Activated CD8-positive, alpha-beta memory T cell treated with anti-CD3 and anti-CD28 coated beads for 1 hour (primary cell): ENCODE measurements at places on chromosomes 3 and 15.

DNA sequence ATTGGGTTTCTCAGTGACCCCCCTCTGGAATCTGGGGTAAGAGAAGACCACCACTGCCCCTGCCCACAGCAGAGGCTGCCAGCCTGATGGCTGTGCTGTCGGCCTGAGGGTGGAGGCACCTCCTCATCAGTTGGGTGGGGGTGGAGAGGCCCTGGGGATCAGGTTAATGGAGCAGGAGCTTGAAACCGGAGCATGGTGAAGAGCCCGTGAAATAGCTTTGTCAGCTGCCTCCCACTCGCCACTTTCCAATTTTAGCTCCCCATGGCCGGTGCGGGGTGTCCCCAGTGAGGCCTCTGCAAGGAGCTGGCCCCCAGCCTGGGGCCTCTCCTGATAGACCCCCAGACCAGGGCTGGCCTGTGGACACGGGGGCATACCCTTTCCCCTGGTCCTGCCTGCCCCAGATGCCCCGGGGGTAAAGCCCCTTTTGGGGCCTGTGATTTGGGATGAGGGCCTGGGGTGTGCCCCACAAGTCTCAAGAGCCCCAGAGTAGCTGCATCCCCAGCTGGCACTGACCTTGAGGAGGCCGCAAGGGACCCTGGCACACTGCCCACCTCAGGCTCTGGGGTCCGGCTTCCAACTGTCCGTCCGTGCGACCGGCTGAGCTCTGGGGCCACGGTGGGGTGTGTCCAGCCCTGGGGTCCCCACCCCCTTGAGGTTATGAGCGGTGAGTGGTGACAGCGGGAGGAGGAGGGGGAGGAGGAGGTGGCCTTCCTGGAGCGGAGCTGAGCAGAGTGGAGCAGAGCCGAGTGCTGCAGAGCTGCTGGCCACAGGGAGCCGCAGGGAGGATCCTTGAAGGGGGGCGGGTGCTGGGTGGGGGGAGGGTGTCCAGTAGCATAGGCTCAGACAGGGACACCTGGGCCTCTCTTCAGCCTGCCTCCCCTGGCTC is at the start of gene HHATL:
Gene HHATL (minus strand): TSS at position 733 of the 886 bp plus-strand sequence. CDS start 1,972 bp downstream, outside the sequence.
- DNase-seq: no peak

DNA sequence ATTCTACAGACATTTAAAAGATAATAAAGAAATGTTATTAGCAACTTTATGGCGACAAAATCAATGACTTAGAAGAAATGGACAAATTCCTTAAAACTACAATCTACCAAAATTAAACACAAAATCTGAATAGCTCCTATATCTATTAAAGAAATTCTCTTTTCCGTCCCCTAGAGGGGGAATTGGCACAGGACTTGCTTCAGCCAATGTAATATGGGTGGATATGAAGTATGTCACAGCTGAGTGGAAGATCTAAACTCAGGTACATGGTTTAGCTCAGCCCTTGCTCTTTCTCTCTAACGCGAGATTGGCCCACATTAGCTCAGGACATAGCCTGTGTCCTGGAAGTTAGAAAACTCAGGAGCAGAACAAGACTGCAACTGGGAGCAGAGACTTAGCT is 79.3 kb downstream of the DNAH12 start:
- no peak for DNase-seq

DNA sequence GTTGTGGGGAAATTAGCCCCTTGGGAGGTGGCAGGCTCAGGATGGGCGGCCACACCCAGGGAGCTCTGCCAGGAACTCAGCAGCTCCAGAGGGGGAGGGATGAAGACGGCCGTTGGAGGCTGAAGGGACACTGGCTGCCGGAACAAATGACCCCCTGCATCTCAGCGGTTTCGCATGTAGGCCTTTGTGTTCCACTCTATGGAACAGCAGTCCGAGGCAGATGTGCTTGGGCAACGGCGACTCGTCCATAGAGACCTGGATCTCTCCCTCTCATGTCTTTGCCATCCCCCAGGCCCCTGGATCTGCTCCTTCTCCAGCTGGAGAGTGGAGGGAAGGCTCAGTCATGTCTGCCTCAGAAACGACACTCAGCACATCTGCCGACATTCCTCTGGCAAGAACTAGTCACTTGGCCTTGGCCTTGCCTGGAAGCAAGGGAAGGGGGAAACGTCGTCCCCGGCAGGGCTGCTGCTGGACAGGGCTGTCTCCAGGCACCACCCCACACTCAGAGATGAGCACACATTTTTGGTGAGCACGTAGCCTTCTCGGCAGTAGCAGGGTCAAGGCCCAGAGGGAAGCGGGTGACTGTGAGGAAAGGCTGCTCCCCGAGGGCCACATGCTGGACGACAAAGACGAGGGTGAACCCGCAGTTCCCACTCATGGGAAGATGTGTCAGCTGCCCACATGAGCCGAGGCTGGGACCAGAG is 83.8 kb downstream of the ASB7 start:
- DNase-seq: no peak

- DNase-seq: no peak
Measured at GRCh38 chr3:37779289-37780152, 82.2 kb upstream of the CTDSPL start.

DNA sequence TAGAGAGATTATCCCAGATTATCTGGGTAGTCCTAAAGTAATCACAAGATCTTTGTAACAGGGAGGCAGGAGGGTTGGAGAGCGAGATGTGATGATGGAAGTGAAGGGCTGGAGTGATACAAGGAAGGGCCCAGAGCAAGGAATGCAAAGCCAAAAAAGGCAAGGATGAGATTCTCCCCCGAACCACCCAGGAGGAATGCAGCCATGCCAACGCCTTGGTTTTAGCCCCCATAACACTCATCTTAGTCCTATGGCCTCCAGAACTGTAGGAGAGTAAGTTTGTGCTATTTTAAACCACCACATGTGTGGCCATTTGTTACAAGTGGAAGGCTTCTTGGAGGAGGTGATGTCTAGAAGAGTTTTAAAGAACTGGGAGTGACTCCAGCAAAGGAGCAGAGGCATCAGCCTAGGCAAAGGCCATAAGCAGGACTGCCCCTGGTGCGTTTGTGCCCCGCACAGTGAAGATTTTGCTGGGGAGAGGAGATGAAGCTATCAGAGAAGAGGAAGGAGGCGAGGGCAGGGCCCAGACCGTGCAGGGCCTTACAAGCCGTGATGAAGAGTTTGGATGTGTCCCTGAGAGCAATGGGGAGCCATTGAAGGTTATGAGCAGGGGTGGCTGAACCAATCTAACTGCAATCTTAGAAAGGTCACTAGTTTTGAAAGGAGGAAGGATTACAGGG is 25.3 kb upstream of the CORO2B start:
- DNase-seq: no peak

DNA sequence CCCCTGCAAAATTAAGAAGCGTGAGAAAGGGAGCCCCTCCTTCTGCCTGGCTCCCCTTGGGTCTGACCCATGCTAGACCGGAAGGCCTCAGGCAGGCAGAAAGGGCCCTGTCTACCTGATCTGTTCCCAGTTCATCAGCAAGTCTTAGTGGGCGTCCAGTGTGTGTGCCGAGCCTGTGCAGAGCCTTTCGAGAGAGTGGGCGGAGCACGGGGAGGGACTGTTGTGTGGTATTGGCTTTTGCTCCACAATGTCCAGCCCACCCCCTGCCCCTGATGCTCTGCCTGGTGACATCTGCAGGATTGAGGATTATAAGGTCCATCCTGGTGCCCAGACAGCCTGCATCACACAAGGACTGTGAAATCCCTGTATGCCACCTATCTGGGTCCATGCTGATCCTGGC is 82.9 kb downstream of the CHDH start:
- DNase-seq: no peak

DNA sequence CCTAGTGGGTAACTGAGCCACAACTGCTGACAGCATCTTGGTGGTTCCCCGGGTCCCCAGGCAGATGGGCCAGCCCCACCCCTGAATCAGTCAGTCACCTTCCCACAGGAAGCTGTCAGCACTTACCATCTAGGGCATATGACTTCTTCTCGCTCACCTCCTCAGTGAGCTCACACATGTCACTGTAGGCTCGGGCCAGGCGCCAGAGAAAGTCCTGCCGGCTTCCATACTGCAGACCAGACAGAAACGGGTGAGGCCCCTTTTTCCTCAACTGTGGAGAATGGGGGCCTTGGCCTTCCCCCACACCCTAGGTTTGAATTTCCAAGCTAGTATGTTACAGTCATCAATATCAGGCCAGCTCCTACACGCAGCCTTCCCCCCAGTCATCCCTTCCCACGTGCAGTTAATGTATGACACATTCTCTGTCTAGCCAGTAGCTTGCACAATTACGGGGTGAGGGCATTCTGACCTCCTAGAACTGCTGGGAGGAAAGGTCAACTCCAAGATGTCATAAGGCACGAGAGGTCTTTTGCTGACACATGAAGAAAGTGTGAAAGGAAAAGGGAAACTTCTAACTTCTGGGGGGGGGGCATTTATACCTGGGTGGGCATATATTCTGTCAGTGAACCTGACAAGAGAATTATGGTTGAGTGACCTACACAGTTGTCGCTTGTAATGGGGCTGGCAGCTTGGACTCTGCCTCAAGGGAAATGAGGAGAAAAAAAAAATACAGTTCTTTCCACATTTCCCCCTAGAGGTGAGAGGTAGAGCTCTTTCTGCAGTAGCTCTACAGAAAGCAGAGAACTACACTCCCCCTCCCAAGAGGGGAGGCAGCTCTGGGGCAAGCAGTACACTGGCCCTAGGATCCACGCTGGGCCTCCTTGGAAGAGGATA is 10.9 kb downstream of the RMDN3 start:
- DNase-seq: no peak

- no peak for DNase-seq
Measured at GRCh38 chr15:46232471-46232870, 597.6 kb downstream of the SQOR start.
